Effector memory CD8-positive, alpha-beta T cell (primary cell): ENCODE measurements at places on chromosomes 2 and 18.

- no peaks in the 10 kb centered on the region for H3K27me3 ChIP-seq
- peaks cover 20% of the 10 kb centered on the region for H3K4me1 ChIP-seq
- H3K4me3 ChIP-seq = peak overlapping the region; percentile 92
- H3K27ac ChIP-seq = peak overlapping the region; percentile 97
Measured at GRCh38 chr2:165795011-165795410, 964 bp upstream of the GALNT3 start.

DNA sequence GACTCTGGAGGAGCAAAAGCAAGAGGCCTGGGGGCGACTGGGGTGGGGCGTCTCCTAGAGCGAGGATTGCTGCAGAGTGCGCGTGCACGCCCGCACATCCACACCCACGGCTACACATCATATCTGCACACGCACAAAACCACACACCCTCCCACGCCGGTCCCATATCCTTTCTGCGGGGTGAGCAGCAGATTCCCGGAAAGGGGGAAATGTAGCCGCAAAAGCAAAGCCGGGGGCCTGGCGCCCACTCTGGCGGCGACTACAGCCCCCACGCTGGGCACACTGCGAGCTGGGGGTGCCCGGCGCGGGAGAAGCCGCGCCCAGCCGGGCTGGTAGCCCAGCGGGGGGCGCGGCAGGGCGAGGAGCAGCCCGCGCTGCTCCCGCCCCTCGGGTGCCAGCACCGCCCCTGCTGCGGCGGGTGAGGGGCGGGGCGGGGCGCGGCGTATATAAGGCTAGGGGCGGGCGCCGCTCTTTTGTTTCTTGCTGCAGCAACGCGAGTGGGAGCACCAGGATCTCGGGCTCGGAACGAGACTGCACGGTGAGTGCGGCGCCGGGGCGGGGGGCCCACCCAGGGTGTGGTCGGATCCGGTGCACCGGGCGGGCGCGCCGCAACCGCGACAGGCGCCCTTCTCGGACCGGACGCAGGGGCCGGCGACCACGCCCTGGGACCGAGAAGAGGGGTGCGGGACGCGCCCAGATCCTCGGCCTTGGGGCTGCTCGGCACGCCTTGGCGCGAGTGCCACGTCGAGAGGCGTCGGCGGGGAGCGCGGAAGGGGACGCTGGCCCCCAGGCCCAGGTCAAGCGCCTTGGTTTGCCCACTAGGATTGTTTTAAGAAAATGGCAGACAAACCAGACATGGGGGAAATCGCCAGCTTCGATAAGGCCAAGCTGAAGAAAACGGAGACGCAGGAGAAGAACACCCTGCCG is at the start of gene TMSB10:
Gene TMSB10, plus strand, starts transcription at position 476 of the 927 bp plus-strand sequence.
- DNase-seq = peak; percentile 86
- H3K4me3 ChIP-seq = peak within 1 kb of the TSS; percentile 98
- peak within 1 kb of the TSS; percentile 76 for H3K27ac ChIP-seq
- H3K4me1 ChIP-seq = peaks cover 40% of the 10 kb centered on the region

- H3K27ac ChIP-seq = peak overlapping the region; percentile 67
- no peak overlapping the region for H3K4me3 ChIP-seq
- H3K36me3 ChIP-seq = no peaks in the 10 kb centered on the region
- peaks cover 22% of the 10 kb centered on the region for H3K4me1 ChIP-seq
Measured at GRCh38 chr18:58539659-58540380, 89.1 kb downstream of the ALPK2 start.

DNA sequence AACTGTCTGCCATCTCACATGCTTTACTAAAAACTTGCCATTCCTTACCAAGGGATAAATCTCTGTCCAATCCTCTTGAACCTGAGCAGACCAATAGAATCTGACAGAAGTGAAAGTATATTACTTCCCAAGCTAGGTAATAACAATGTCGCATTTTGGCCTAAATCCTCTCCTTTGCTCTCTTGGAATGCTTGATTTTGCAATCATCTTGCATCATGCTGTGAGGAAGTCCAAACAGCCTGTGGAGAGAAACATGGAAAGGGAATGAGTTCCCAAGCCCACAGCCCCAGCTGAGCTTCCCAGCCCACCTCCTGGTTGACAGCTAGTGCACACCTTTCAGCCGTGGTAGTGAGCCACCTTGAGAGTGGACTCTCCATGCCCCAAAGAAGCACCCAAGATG is 540.6 kb downstream of the STK39 start:
- DNase-seq = no peak
- H3K4me1 ChIP-seq = no peaks in the 10 kb centered on the region
- H3K27me3 ChIP-seq = no peaks in the 10 kb centered on the region
- no peaks in the 10 kb centered on the region for H3K36me3 ChIP-seq

DNA sequence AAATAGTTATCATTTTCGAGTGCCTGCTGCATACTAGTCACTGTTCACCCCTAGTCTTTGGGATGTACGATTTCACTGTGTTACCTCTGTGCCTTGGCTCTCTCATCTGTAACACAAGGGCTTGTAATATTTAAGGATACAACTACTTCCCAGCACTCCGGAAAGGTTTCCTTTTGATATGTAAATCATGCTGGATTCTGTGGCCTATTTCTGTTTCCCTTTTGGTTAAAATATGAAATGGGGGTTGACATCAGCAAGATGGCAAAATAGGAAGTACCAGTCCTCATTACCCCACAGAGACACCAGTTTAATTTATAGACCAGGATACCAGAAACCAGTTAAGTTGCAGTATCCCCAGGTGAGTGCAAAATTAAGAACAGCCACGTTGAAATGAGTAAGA is 23.5 kb downstream of the PSMG2 start:
- H3K4me1 ChIP-seq = peaks cover 4% of the 10 kb centered on the region
- peaks cover 38% of the 10 kb centered on the region for H3K36me3 ChIP-seq
- no peaks in the 10 kb centered on the region for H3K27me3 ChIP-seq
- H3K4me3 ChIP-seq = no peak overlapping the region

DNA sequence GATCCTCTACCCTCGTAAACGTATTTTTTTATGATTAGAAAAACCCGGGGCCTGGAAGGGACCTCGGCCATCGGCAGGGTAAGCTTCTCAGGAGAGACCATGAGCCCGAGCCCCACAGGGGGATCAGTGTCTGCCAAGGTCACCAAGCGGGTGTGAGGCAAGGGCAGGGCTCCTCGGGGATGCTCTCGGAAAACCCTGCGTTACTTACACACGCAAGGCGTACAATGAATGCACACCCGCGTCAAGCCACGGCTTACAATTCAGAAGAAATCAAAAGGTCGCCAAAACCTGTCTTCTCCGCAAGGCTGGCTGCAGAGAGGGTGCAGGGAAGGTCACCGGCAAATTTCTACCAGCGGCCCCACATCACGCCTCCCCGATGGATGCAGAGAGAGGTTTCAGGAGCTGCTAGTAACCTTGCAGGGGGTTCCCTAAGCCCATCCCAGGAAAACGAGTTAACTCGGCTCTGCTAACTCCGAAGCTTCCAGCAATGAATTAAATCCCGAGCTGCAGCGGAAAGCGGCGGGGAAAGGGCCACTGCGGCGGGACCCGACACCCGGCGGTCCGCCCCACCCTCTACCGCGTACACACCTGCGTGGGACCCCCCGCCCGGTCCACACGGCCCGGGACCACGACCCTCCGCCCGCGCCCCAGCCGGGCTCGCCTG is 638 bp downstream of the ST3GAL5 start:
- H3K36me3 ChIP-seq = peaks cover 16% of the 10 kb centered on the region
- no peaks in the 10 kb centered on the region for H3K27me3 ChIP-seq
- H3K27ac ChIP-seq = peak overlapping the region; percentile 61
- peak overlapping the region; percentile 92 for H3K4me3 ChIP-seq
- H3K4me1 ChIP-seq = peaks cover 55% of the 10 kb centered on the region

GRCh38 chr2:134218414-134218813 is 35.5 kb upstream of the MGAT5 start:
- no peak for DNase-seq
- peak overlapping the region; percentile 73 for H3K4me3 ChIP-seq
- no peaks in the 10 kb centered on the region for H3K36me3 ChIP-seq
- H3K4me1 ChIP-seq = peaks cover 52% of the 10 kb centered on the region
- H3K27ac ChIP-seq = peak overlapping the region; percentile 50

- no peaks in the 10 kb centered on the region for H3K27me3 ChIP-seq
- H3K27ac ChIP-seq = no peak overlapping the region
- H3K4me3 ChIP-seq = no peak overlapping the region
- H3K4me1 ChIP-seq = no peaks in the 10 kb centered on the region
- DNase-seq = no peak
Measured at GRCh38 chr2:61221819-61222218, 59.8 kb downstream of the C2orf74 start.

GRCh38 chr2:190535121-190535439 is 558 bp upstream of the NEMP2 start:
- peaks cover 13% of the 10 kb centered on the region for H3K36me3 ChIP-seq
- H3K27ac ChIP-seq = peak overlapping the region; percentile 99
- peaks cover 21% of the 10 kb centered on the region for H3K4me1 ChIP-seq
- H3K27me3 ChIP-seq = no peaks in the 10 kb centered on the region
- no peak for DNase-seq
- H3K4me3 ChIP-seq = peak overlapping the region; percentile 95

DNA sequence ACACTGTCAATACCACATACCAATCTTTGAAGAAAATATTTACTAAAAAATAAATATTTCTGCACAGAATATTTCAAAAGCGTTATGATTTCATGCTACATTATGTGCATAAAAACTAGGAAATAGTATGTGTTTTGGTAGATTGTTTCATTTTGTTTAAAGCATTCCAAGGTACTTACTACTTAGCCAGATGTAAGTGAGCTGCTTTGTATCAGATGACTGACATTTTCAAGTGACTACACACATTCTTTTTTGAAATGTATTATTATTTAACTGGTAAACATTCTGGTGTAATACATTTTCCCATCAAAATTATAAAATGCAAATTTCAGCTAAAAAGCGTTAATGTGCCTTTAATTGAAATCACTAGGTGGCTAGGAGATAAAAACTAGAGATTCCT is 21.5 kb downstream of the GCA start:
- H3K4me3 ChIP-seq = no peak overlapping the region
- no peaks in the 10 kb centered on the region for H3K36me3 ChIP-seq
- no peak for DNase-seq
- H3K4me1 ChIP-seq = no peaks in the 10 kb centered on the region

DNA sequence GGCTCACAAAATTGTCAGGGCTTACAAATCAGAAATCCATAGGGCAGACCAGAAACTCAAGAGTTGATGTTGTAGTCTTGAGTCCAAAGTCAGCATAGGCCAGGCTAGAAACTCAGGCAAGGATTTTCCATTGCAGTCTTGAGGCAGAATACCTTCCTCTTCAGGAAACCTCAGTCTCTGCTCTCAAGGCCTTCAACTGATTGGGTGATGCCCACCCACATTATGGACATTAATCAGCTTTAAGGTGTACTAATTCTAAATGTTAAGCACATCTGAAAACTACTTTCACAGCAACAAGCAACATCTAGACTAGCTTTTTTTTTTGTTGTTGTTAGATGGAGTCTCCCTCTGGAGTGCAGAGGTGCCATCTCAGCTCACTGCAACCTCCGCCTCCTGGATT is 31.3 kb upstream of the ZNF512 start:
- no peak for DNase-seq
- H3K4me1 ChIP-seq = no peaks in the 10 kb centered on the region
- H3K27ac ChIP-seq = no peak overlapping the region
- no peaks in the 10 kb centered on the region for H3K36me3 ChIP-seq
- no peak overlapping the region for H3K4me3 ChIP-seq

- peaks cover 31% of the 10 kb centered on the region for H3K27me3 ChIP-seq
- DNase-seq = no peak
- H3K4me3 ChIP-seq = no peak within 1 kb of the TSS
- H3K27ac ChIP-seq = no peak within 1 kb of the TSS
- no peaks in the 10 kb centered on the region for H3K4me1 ChIP-seq
Measured at GRCh38 chr18:5543773-5544389, at the start of gene EPB41L3. Gene EPB41L3, minus strand, starts transcription at chr18:5543997. Its CDS starts 54,814 bp downstream, at chr18:5489183.

DNA sequence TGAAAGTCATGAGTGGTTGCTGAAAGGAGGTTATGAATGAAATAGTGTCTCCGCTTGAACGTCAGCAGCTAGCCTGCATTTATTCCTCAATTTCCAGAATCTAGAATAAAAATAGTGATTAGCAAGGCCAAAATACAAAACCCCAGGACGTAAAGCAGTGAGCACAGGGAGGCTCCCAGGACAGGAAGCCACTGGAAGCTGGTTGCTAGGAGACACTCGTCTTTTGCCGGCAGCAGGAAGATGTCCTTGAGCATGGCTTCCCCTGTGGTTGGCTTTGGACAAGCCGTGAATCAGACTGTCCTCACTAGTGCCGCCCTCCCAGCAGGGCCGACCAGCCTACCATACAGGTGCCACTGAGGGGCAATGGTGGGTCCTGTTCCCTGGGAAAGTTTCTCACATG is 374.4 kb downstream of the MTX2 start:
- no peaks in the 10 kb centered on the region for H3K36me3 ChIP-seq
- no peak overlapping the region for H3K4me3 ChIP-seq
- peaks cover 93% of the 10 kb centered on the region for H3K27me3 ChIP-seq
- no peaks in the 10 kb centered on the region for H3K4me1 ChIP-seq
- H3K27ac ChIP-seq = no peak overlapping the region

GRCh38 chr2:27369471-27370025 is 590 bp downstream of the EIF2B4 start:
- no peaks in the 10 kb centered on the region for H3K27me3 ChIP-seq
- DNase-seq = no peak
- H3K4me3 ChIP-seq = peak overlapping the region; percentile 85
- peaks cover 58% of the 10 kb centered on the region for H3K36me3 ChIP-seq

- H3K4me1 ChIP-seq = no peaks in the 10 kb centered on the region
- DNase-seq = no peak
- H3K27me3 ChIP-seq = no peaks in the 10 kb centered on the region
- no peak overlapping the region for H3K27ac ChIP-seq
- no peaks in the 10 kb centered on the region for H3K36me3 ChIP-seq
Measured at GRCh38 chr2:155043097-155043496, 344.6 kb downstream of the KCNJ3 start.
